ENCODE measurements at places on chromosomes 5 and 9.

- DNase-seq: no peak
Measured at GRCh38 chr9:128420651-128421481, at the start of gene CERCAM. Gene CERCAM (plus strand): TSS chr9:128420857. CDS start chr9:128420878, 21 bp downstream.

GRCh38 chr5:94250985-94251384 lies 367.4 kb downstream of the KIAA0825 start:
- DNase-seq: no peak

DNA sequence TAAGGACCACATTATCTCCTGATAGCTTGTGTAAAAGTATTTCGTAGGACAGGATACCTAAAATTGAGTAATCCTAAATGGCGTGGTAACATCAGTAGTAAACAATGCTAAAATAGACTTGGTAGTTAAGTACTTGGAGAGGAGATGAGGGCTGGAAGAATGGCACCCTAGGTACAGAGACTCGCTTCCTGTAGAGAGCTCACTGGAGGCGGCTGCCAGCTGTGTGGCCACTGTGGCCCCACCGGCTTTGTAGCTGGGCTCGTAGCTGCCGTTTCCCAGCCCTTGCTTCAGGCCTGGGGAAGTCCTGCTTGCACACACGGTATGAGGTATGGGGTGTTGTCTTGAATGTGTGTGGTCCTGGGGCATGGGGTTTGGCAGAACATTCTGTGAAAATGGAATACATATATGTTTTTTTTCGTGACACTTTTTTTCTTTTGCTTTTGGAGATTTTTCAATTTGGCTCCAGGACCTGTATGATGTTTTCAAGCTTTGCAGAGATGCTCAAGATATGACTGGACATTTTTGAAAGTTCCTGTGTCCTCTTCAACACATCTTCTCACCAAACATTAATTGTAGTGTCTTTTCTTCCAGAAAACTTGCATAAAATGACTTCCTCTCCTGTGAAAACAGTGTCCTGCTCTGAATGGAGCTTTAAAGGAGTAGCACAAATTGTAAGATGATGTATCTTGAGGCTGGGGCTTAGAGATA lies 58.0 kb downstream of the RCL1 start:
- no peak for DNase-seq

DNA sequence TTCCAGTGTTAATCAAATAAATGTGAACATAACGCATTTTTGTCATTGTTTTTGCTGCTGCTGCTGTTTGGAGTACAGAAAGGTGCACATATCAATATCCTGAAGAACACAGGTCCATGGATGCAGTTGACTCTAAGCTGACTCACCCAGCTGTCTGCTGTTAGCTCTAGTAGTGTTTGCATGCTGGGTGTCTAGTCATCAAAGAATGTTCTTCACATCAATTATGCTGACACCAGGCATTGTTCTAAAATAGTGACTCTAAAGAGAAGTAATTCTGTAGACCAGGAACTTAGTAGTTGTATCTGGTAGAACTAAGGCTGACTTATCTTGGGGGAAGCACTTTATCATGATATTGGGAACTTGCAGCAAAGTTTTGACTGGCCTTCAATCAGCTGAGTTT lies 55.7 kb upstream of the DPYSL3 start:
- no peak for DNase-seq

- no peak for DNase-seq
Measured at GRCh38 chr9:95857896-95858295, 17.6 kb upstream of the ERCC6L2 start.

GRCh38 chr9:138097501-138097991 lies 220.0 kb downstream of the CACNA1B start:
- no peak for DNase-seq

DNA sequence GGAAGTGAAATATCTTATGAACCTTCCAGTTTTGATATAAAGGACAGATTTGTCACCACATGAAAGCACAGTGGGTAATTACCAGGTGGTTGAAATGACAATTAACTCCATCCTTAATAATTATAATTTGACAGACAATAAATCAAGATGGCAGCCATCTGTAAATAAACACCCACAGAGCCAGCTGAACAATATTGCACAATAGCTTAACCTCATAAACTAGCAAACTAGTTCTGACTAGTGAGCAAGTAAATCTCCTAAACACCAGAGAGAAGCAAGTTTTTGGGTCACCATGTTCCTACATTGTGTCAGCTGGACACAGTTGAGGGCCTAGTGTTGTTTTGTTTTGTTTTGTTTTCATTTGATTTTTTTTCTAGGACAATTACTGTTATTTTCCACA lies 577.4 kb downstream of the ACTL7B start:
- no peak for DNase-seq

DNA sequence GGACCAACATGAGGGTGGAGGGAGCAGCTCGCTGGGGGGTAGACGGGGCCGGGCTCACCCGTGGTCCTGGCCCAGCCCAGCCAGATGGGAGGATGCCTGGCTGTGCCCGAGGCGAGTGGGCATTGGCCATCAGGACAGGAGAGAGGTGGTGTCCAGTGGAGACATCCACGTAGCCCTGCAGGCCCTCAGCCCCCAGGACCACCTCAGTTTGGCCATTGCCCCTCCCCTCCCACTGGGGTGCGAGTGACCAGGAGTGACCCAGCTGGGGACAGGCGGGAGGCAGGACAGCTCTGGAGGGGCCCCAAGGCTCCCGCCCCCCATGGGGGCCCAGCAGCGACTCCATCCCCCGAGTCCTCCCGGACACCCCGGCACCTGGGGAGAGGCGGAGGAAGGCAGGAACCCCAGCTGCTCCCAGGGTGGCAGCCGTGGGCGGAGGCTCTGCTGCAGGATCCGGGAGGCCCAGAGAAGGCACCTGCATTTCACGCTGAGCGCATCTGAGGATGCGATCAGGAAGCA lies 8.3 kb downstream of the NOXA1 start:
- no peak for DNase-seq

GRCh38 chr5:134438721-134439123 lies 27.0 kb upstream of the CDKN2AIPNL start:
- DNase-seq: no peak

GRCh38 chr9:115649991-115650472 lies 503.6 kb upstream of the PAPPA start:
- no peak for DNase-seq

DNA sequence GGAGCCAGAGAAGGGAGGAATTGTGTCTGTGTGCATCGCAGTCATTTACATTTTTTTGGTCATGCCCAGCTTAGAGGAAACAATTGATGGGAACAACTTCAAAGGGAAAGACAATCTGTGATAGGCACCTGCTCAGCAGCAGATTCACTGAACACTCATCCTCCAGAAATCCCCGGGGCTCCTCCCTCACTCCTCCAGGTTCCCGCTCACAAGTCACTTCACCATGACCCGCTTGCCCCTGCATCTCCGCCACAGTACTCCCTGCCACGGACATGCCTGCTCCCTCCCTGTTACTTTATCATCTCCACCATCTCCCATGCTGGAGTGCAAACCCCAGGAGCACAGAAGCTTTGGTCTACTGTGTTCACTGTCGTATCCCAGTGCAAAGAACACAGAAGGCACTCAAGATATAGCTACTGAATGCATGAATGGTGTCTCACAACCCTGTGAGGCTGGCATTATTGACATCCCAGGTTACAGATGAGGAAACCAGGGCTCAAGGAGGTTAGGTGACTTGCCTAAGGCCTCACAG lies 16.2 kb downstream of the LHX6 start:
- no peak for DNase-seq

DNA sequence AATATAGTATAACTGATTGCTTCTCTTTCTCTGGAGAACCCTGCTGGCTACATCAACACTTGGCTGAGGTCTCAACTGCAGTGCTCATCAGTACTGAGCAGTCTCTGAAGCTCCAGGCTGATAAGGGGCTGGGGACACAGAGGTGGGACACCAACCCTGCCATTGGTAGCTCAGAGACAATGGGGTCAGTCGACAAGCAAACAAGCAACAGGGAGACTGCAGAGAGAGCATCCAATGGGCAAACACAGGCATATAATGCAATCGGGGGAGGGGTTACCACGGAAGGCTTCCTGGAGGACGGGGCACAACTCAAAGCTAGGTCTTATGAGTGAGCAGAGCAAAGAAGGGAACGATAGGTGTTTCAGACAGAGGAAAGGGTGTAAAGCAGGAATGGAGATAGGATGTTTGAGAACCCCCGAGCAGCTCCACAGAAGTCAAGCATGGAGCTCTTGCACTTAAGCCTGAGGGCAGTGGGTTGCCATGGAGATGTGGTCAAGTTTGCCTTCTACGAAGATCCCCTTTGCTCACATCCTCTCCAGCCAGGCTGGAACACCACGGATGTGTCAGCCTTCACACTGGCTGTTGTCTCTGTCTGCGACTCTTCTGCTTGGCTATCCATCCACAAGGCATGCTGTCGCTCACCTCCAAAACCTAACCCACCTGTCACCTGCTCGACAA lies 21.5 kb upstream of the AKNA start:
- no peak for DNase-seq

GRCh38 chr5:136114414-136115125 lies 18.1 kb upstream of the SMAD5 start:
- DNase-seq: no peak

DNA sequence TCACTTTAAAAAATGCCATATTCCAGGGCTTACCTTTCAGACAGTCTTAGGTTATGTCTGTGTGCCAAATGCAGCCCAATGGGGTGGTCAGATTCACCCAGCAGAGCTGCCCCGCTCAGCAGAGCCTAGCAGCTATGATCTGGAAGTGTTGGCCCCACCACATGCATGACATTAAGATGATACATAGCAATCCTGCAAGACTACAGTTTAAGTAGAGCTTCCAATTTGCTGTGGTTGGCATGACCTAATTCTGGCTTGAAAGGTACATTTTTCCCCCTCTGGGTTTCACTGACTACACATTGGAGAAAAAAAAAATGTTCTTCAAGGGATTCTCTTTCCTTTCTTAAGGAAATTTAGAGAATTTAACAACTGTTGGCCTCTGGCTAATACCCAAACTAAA lies 22.5 kb downstream of the MEF2C start:
- DNase-seq: no peak

DNA sequence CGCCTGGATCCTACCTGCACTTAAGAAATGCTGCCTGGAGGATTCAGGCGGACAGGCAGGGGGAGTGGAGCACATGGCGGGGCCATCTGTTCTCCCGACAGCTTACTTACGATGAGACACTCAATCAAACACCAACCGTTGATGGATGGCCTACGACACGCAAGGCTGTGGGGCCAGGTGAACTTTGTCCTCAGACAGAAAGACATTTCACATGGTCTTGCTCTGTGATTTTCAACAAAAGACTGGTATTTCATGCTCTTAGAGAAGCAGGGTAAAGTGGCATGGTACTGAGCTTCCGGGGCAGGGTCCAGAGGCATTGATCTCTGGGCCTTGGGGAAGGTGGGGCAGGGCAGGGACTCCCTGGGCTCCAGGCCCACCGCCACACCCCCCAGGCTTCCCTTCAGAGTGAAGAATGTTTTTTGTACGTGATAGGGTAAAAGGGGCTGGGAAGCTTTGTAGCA lies 9.1 kb upstream of the OLFM1 start:
- DNase-seq: no peak

GRCh38 chr9:134204041-134204440 lies 39.7 kb upstream of the RNU6ATAC start:
- DNase-seq: no peak

DNA sequence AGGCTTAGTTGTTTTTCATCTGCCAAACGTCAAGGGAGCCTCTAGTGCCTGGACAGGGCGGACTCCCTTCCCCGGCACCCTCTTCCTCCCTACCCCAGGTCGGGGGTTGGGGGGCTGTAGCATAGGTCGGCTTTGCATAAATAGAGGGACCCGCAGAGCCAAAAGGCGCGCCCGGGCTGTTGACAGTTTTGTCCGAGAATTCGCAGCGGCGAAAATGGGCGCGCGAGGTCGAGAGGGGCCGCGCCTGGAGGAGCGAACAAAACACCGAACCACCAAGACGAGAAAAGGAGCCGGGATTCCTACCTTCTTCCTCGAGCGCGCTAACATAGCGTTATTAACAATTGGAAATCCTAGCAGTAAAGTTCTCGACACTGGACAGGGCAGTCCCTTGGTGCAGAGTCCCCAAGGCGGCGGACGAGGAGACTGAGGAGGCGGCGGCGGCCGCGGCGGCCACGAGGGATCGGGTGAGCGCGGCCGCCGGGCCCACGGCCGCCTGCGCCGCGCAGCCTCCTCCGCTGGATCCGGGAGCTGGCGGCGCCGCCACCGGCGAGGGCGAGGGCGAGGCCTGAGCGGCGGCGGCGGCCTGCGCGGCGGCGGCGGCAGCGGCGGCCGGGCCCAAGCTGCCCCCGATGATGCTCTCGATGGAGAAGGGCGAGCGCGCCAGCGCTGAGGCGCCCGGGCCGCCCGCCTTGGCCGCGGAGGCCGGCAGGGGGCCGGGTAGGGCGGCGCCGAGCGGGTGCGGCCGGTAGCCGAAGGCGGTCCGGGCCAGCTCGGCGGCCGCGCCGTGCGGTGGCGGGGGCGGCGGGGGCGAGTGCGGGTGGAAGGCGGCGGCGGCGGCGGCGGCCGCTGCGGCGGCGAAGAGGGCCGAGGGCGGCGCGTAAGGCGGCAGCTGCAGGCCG lies 1.7 kb downstream of the FOXD1 start:
- DNase-seq: no peak

DNA sequence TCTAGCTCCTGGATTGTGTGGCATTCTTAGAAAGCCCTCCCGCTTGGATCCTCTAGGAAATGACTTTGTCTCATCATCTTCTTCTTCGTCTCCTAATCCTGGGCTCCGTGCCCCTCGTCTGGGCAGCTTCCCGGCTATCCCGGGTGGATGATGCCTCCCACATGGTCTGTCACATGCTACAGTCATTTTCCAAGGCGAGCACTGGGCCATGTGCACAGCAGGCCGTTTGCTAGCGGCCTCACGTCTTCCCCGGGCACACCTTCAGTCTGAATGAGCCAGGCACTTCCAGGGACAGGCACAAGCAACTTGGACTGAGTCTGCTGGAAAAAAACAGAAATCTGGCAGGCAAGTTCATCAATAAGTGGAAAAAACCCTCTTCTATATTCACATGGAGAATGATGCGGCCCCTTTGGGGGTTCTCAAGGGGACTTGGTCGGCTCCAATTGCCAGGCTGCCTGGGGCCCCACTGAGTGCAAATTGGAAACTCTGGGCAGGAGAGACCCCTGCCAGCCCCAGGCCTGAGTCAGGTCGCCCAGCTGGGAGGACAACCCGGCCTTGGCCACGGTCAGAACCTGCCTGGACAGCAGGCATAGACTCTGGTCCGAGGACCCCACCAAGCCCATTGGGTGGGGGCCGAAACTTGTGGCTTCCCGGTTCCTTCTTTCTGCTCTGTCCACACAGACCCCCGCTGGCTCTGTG lies 11.1 kb upstream of the WNK2 start:
- no peak for DNase-seq

- no peak for DNase-seq
Measured at GRCh38 chr5:11656916-11657315, 247.3 kb downstream of the CTNND2 start.

GRCh38 chr9:14004110-14004509 lies 309.8 kb downstream of the NFIB start:
- DNase-seq: no peak

- DNase-seq: no peak
Measured at GRCh38 chr5:130112246-130112645, 208.0 kb downstream of the CHSY3 start.

DNA sequence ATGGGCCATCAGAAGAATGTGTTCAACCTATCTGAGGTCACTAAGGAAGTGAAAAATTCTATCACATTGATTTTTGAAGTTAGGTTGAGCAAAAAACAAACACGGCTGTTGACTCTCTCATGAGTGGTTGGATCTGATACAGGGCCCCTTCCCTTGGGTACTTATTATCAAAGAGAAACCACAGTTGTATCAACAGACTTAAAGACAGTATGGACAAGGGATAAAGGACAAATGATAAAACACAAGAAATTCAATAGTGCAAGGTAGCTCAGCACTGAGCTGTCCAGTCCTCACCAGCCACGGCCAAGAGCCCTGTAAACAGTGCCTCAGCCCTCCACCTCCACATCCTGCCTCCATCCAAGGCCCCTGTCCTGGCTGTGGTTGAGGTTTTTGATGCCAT lies 86.9 kb downstream of the UBE2QL1 start:
- DNase-seq: no peak

All from NCI-H1092 (cell line).